Anterior cingulate cortex (tissue), 58 donors: ENCODE measurements at places on chromosomes 6 and 20.

DNA sequence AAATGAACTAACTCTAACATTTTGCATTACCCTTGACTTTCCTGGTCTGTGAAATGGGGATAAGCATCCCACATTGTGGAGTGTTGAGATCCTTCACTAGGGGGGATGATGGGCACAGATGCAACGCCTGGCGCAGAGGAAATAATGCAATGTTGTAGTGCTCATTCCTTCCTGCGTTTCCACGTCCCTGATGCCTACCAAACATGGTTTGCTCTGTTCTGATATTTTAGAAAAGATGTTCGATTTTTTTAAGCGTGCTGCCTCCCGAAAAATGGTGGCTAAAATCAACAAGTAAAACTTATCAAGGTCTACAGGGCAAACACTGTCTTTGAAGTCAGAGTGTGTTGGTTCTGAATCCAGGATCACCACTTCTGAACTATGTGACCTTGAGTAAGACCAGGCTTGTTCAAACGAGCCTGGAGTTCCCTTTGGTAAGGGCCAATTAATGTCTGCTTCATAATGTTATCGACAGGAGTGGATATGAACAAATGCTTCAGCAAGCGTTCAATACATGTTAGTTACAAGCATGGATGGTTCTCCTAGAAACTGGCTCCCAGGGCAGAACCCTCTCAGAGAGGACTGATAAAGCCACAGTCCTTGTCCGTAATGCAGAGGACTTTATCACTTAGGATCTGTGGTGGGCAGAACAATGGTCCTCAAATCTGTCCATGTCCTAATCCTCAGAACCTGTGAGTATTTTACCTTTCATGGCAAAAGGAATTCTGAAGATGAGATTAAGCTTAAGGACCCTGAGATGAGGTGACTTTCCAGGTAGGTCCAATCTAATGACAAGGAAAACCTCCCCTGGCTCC lies 44.7 kb downstream of the SLC22A23 start:
- no peak for DNase-seq

DNA sequence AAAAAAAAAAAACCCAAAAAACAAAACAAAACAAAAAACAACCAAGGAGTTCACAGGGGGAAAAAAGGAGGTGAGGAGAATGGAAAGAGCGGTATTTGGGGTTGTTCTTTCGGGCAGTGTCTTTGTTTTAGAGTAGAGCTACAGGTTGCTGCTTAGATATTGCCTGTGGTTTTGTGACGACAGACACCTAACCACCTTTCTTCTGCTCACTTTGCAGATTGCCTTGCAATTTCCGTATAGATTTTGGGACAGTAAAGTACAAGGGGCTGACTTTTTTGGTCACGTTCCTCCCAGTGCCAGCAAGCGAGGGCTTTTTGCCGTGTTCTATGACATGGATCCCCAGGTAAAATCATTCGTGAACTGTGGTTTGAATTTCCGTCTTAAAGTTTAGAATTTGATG lies 50.9 kb downstream of the DEK start:
- no peak for DNase-seq

DNA sequence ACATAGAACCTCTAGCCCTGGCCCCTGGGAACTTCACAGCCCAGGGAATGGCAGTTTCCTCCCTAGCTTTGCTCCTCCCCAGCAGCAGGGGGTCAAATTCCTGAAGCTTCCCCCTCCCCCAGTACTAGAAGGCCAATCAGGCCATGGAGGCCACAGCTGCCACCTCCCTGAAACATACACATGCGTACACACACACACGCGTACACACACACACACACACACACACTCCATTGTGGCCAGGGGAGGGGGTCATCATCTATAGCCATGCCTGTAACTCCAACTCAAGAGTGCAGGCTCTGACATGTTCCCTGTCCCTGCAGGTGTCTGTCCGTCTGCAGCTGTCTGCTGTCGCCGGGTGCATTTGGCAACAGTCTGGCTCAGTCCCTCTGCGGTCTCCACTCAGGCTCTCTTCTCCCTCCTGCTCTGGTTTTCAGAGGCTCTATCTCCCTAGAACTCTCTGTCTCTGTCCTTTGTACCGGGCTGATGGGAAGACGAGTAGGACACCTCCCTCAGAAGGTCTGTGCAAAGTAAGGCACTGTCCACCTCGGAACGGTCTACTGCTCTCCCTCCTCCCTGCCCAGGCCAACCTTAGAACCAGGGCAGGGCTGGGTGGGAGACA lies 1.4 kb downstream of the LRFN2 start:
- DNase-seq: no peak

GRCh38 chr6:37483917-37484785 lies 15.5 kb downstream of the CCDC167 start:
- peak; percentile 35 for DNase-seq

DNA sequence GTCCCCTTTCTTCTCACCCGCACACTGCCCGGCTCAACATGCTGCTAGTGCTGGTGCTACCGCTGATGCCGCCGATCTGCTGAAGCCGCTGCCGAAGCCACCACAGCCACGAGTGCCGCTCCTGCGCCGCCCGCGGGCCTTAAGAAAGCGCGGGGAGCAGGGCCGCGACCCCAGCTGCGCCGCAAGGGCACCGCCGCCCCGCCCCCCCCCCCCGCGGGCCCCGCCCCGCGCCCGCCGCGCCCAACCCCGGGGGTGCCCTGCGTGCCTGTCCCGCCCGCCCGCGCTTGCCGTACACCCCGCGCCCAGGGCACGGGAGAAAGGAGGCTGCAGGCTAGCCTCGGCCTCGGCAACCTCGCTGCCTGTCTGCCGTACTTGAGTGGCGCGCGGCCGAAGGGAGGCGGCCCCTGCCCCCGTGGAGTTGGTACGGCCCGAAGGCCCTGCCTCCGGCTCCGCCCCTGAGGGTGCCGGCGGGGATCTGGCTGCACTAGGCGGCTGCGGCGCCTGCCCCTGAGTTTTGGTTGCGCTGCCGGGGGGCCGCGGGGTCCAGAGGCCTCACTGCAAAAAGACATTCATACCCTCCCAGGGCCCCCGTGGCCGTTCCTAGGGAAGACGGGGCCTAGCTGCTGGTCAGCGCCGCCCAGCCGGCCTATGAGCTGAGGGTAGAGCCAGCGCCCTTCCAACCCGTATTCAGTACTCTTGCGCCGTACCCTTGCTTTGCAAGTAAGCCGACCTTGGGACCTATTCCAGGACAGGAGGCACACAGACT lies at the start of gene SOD2:
Gene SOD2, minus strand, starts transcription at position 114 of the 766 bp plus-strand sequence. Its CDS starts 74 bp downstream, at position 40.
- peak; percentile 82 for DNase-seq

GRCh38 chr6:46184114-46184513 lies 13.3 kb upstream of the ENPP5 start:
- no peak for DNase-seq

DNA sequence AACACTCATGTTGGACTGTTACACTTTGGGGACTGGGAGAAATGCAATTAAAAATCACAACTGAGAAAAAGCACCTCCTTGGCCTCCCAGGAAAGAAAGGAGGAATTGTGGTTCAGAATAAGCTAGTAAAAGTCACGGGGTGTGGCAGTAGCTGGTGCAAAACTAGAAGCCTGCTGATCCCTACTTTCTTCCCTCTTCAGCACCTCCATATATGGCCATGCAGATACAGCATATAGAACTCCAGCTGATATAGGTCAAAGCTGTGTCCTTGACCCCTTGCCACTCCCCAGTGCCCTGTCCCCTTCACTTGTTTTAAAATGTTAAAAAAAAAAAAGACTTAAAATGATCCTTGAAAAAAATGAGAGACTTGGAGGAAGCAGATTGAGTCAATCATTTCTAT lies 5.5 kb upstream of the FLRT3 start:
- DNase-seq: no peak
